ENCODE measurements at places on chromosomes 13 and 19. TPM values are rescaled to one million over a fixed set of nuclear protein-coding genes. Genes with fewer than 3 reads are reported as not detected.
A peak's percentile ranks its signal among the peaks of the same experiment; 100 is the strongest.

PSG11 gene
- not detected for total RNA-seq

NANOS3 gene
- 2.3 TPM for total RNA-seq

BICRA gene
- 28.4 TPM for total RNA-seq

HAUS8 gene
- total RNA-seq: 51.7 TPM

FFAR1 gene
- total RNA-seq: not detected

LRRC4B gene
- not detected for total RNA-seq

DNA sequence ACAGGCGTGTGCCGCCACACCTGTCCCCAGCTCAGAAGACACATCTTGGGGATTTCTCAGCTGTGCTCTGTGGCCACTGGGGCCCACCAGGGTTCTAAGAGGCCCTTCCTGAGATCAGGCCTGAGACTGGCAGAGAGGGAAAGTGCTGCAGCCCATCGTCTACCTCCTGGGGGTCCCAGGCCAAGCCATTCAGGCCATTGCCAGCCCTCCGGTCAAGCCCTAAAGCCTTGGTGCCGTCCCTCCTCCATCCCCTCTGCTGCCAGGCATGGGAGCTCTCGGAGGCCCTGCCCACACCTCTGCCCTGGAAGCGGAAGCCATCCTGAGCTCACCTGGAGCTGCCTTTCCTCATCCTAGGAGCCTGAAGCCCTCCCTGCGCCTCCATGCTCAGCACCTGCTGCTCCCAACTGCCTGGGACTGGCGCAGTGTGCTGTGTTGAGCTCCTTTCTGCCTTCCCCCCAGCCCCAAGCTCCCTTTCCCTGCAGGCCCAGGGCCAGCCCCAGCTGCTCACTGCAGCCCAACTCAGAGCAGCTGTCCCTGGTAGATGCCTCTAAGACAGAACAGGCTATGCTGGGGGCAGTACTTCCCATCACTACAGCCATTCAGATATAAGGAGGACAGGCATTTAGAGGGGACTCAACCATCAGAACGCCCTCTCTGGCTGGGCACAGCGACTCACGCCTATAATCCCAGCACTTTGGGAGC lies 2.9 kb downstream of the SLC7A9 start:
- no peaks in the 10 kb centered on the region for H3K36me3 ChIP-seq
- H3K27me3 ChIP-seq: no peaks in the 10 kb centered on the region
- H3K4me1 ChIP-seq: no peaks in the 10 kb centered on the region
- no peak for DNase-seq

- H3K4me1 ChIP-seq: no peaks in the 10 kb centered on the region
- no peaks in the 10 kb centered on the region for H3K27me3 ChIP-seq
- H3K27ac ChIP-seq: no peak overlapping the region
- H3K36me3 ChIP-seq: no peaks in the 10 kb centered on the region
Observed at GRCh38 chr13:104314926-104315535, 1248.8 kb upstream of the SLC10A2 start.

GRCh38 chr19:33390908-33391630 lies 17.6 kb downstream of the CEBPG start:
- DNase-seq: no peak
- H3K27ac ChIP-seq: no peak overlapping the region
- no peak overlapping the region for H3K4me3 ChIP-seq
- no peaks in the 10 kb centered on the region for H3K4me1 ChIP-seq

GRCh38 chr19:44303976-44304568 lies 753 bp downstream of the ZNF235 start:
- H3K36me3 ChIP-seq: peaks cover 21% of the 10 kb centered on the region
- H3K27me3 ChIP-seq: no peaks in the 10 kb centered on the region
- H3K27ac ChIP-seq: peak overlapping the region; percentile 58
- peak overlapping the region; percentile 85 for H3K4me3 ChIP-seq
- DNase-seq: no peak

- peaks cover 7% of the 10 kb centered on the region for H3K36me3 ChIP-seq
- H3K27me3 ChIP-seq: no peaks in the 10 kb centered on the region
- H3K4me1 ChIP-seq: no peaks in the 10 kb centered on the region
Observed at GRCh38 chr19:5935473-5936291, 21.6 kb downstream of the CAPS start.

- H3K27ac ChIP-seq: no peak overlapping the region
- H3K36me3 ChIP-seq: no peaks in the 10 kb centered on the region
- no peak for DNase-seq
- peaks cover 1% of the 10 kb centered on the region for H3K27me3 ChIP-seq
Observed at GRCh38 chr19:2517881-2518601, 42.1 kb downstream of the GADD45B start.

DNA sequence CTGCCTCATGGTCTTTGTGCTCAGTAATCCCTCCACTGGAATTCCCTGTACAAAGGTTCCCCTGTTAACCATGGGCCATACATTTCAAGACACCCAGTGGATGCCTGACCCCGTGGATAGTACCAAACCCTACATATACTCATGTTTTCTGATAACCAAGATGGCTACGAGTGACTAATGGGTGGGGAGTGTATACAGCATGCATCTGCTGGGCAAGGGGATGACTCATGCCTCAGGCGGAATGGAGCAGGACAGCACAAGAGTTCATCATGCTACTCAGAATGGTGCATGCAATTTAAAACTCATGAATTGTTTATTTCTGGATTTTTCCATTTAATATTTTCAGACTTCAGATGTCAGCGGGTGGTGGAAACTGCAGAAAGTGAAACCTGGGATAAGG lies 13.3 kb upstream of the FGF9 start:
- H3K27ac ChIP-seq: no peak overlapping the region
- DNase-seq: no peak
- peaks cover 16% of the 10 kb centered on the region for H3K27me3 ChIP-seq
- no peaks in the 10 kb centered on the region for H3K36me3 ChIP-seq

DNA sequence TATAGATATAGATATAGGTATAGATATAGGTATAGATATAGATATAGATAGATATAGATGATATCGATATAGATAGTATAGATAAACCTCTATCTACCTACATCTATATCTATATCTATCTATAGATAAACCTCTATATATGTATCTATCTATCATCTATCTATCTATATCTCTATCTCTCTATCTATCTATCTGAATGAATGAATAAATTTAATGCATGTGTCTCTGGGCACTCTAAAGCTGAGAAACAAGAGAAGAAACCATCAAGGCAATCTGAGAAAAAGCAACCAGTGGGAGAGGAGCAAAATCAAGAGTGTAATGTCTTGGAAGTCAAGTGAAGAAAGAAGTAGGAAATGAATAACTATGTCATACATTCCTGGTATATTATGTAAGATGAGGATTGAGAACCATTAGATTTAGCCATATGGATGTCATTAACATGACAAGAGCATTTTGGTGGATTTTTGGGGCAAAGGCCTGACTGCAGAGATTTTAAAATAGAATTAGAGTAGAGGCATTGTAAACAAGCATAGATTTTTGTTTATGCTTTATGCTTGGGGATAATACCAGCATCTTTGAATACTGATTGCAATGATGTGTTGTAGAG lies 1262.7 kb upstream of the MIR17HG start:
- H3K36me3 ChIP-seq: no peaks in the 10 kb centered on the region
- DNase-seq: no peak
- no peak overlapping the region for H3K27ac ChIP-seq
- H3K4me1 ChIP-seq: no peaks in the 10 kb centered on the region

DNA sequence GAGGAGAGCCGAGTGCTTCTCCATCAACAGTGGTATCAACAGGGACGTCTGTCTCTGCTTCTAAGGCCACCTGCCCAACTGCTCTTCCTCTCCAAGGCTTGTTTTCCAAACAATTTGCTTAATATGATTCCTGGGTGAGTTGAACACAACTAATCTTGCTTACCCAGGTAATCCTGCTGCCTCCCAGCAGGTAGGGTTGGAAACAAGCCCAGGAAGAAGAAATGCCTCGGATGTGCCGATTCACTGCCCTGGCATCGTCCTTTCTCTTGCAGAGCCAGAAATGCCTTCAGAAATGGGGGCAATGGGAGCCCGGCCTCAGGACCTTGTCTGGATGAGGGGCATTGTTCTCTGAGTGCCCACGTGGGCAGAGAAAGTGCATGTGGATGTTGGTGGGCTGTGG lies 51.9 kb upstream of the C1QTNF9B start:
- H3K4me3 ChIP-seq: no peak overlapping the region
- H3K4me1 ChIP-seq: no peaks in the 10 kb centered on the region
- H3K36me3 ChIP-seq: no peaks in the 10 kb centered on the region
- no peak overlapping the region for H3K27ac ChIP-seq
- DNase-seq: no peak

GRCh38 chr13:28584873-28585381 lies 74.0 kb upstream of the POMP start:
- H3K36me3 ChIP-seq: no peaks in the 10 kb centered on the region
- peaks cover 14% of the 10 kb centered on the region for H3K4me1 ChIP-seq
- no peak for DNase-seq
- peaks cover 3% of the 10 kb centered on the region for H3K27me3 ChIP-seq
- H3K4me3 ChIP-seq: no peak overlapping the region

GRCh38 chr13:24279327-24280110 lies 29.9 kb upstream of the C1QTNF9 start:
- H3K36me3 ChIP-seq: peaks cover 27% of the 10 kb centered on the region
- no peak for DNase-seq
- H3K4me3 ChIP-seq: peak overlapping the region; percentile 2
- H3K27me3 ChIP-seq: no peaks in the 10 kb centered on the region
- peaks cover 48% of the 10 kb centered on the region for H3K4me1 ChIP-seq

GRCh38 chr13:86051134-86052103 lies 252.2 kb upstream of the SLITRK6 start:
- DNase-seq: no peak
- H3K36me3 ChIP-seq: no peaks in the 10 kb centered on the region
- H3K4me3 ChIP-seq: no peak overlapping the region
- H3K27ac ChIP-seq: no peak overlapping the region

- H3K36me3 ChIP-seq: no peaks in the 10 kb centered on the region
- no peak overlapping the region for H3K27ac ChIP-seq
- H3K27me3 ChIP-seq: no peaks in the 10 kb centered on the region
- H3K4me3 ChIP-seq: no peak overlapping the region
Observed at GRCh38 chr13:109243311-109243951, 543.0 kb downstream of the IRS2 start.

DNA sequence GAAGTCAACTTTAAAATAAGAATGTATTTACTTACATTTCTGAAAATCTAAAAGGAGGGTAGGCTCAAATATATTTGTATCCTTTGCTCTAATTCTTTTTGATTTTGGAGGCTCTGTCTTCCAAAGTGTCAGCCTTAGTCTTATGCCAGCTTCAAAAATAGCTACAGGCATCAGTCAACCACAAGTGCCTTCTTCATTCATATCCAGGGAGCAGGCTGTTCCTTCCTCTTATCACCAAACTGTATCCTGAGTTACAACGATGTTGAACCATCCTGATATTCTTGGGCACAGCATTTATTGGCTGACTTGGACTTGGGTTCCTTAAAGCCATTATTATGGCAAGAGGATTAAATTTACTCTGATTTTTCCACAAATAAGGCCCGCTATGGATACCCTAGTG lies 1161.3 kb downstream of the PCDH17 start:
- H3K27ac ChIP-seq: no peak overlapping the region
- no peak for DNase-seq
- no peak overlapping the region for H3K4me3 ChIP-seq
- H3K27me3 ChIP-seq: no peaks in the 10 kb centered on the region

DNA sequence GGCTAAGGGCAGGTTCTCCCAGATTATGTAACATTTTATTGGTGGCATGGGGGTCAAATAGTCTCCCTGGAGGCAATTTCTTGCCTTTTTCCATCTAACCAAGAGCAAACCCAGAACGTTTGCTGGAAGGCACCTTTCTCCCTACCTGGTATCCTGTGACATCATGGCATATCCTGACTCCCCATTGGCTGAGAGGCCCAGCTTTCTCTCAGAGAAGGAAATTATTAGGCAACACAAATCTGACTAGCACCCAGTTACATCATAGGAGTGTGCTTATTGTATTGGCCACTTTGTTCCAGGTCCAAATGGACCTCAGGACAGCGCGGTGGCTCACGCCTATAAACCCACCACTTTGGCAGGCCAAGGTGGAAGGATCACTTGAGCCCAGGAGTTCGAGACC lies 13.0 kb downstream of the NTN5 start:
- H3K4me1 ChIP-seq: peaks cover 6% of the 10 kb centered on the region
- DNase-seq: no peak
- H3K4me3 ChIP-seq: no peak overlapping the region
- peak overlapping the region; percentile 30 for H3K27ac ChIP-seq
- H3K36me3 ChIP-seq: no peaks in the 10 kb centered on the region

GRCh38 chr19:21143428-21143827 lies 1.6 kb downstream of the ZNF431 start:
- peaks cover 16% of the 10 kb centered on the region for H3K4me1 ChIP-seq
- H3K27ac ChIP-seq: peak overlapping the region; percentile 42

DNA sequence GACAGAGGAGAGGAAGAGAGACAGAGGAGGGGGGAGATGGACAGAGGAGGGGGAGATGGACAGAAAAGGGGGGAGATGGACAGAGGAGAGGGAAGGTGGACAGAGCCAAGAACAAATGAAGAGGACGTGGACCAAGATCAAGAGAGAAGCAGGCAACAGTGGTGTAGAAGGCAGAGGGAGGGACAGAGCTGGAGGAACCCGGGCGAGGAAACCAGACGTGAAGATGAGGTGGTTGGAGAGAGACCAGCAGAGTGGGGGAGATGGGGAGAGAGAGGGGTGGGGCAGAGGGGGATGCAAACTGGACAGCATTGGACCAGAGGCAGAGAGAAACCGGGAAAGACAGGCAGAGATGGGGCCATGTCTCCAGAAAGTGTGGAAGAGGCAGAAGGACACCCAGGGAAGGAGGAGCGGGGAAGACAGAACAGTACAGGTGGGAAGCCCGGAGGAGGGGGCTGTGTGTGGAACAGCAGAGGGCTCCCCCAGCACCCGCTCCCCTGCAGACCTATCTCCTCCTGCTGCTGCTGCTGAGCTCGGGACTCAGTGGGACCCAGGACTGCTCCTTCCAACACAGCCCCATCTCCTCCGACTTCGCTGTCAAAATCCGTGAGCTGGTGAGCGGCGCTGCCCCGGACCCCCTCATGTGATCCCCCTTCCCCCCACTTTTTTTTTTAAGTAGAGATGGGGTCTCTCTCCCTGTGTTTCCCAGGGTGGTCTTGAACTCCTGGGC lies 1.3 kb downstream of the FLT3LG start:
- H3K4me1 ChIP-seq: peaks cover 34% of the 10 kb centered on the region
- H3K27ac ChIP-seq: peak overlapping the region; percentile 99
- H3K36me3 ChIP-seq: peaks cover 29% of the 10 kb centered on the region
- no peak for DNase-seq
- H3K27me3 ChIP-seq: no peaks in the 10 kb centered on the region

DNA sequence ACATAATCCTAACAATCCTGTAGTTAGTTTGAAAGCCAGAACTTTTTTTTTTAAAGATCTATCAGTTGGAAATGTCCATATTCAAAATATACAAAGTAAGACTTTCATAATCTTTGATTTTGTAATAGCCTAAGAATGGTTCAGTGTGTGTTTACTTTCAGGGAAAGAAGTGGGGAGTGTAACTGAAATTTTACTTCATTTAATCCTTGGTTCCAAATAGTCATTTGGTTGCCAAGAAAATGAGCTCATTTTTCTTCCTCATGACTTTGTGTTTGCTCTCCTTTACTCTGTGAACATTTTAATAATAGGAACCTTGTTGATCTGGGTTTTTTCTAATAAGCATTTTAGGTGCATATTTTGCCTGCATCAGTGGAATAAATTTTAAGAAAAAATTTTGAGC lies 278.8 kb downstream of the SLITRK6 start:
- peaks cover 1% of the 10 kb centered on the region for H3K27me3 ChIP-seq
- no peak for DNase-seq
- no peak overlapping the region for H3K27ac ChIP-seq
- H3K4me1 ChIP-seq: no peaks in the 10 kb centered on the region
- H3K36me3 ChIP-seq: no peaks in the 10 kb centered on the region
- no peak overlapping the region for H3K4me3 ChIP-seq
